Activated naive CD4-positive, alpha-beta T cell treated with anti-CD3 and anti-CD28 coated beads for 36 hours (primary cell): ENCODE measurements at places on chromosomes 11 and 22.

DNA sequence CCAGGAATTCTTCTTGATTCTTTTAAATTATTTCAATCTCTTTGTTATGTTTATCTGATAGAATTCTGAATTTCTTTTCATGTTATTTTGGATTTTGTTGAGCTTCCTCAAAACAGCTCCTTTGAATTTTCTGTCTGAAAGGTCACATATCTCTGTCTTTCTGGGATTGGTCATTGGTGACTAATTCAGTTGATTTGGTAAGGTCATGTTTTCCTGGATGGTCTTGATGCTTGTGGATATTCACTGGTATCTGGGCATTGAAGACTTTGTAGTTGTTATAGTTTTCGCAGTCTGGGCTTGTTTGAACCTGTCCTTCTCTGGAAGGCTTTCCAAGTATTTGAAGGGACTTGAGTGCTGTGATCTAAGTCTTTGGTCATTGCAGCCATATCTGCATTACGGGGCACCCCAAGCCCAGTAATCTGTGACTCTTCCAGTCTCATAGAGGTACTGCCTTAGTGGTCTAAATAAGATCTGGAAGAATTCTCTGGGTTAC lies 18.9 kb upstream of the INSC start:
- no peak for DNase-seq

DNA sequence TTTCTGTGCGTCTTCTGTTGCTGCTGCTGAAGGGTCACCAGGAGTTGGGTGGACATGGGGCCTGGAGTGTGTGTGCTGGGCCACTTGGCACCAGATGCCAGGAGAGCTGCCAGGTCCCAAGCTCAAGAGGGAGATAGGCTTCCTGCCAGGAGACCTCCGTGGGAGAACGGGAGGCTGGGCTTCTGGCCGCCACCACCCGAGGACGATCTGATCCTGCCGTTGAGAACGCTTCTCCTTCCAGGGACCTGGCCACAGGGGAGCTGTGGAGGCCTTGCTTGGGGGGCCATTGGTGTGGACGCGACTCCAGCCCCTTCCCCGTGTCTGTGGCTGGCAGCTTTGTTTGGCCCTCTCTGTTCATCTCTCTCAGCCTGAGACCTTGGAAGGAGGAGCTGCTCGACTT lies 2.4 kb downstream of the BRSK2 start:
- no peak for DNase-seq

- peak; percentile 40 for DNase-seq
Measured at GRCh38 chr11:85809191-85809590, 1.8 kb downstream of the SYTL2 start.

DNA sequence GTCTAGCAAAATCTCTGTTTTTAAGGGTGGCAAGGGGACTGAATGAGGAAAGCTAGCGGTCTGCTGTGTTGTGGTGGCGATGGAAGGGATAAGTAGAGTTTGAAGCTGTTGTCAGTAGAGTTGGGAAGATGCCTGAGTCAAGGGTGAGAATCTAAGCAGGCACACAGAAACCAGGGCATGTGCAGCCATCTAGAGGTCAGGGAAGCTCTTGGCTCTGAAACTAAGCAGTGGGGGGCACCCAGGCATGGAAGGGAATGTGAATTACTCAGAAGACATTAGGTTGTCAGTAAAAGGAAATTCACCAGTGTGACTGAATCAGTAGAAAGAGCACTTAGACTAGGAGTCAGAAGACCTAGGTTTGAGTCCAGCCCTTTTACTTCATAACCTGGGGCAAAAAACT lies 15.4 kb downstream of the BMAL1 start:
- no peak for DNase-seq

DNA sequence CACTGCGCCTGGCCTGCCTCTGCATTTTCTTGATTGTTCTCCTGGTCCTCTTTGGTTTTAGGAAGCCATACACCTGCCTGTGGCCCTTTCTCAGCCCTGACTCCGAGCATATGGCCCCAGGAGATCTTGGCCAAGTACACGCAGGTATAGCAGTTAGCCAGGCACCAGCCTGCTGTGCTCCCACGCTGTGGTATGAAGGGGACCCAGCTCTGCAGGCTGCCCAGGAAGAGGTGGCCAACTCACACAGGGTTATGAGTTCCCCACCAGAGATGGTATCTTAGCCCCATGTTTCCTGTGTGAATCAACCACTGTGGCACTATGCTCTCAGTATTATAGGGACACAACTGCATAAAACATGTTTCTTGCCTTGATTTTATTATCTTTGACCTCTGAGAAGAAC lies 31.1 kb downstream of the SGSM3 start:
- peak; percentile 44 for DNase-seq
